Esophagus (tissue), 2 donors: ENCODE measurements at places on chromosomes 6 and 20. TPM values are rescaled to one million over a fixed set of nuclear protein-coding genes. Genes with fewer than 3 reads are reported as not detected.

Gene BPIFB3
- not detected for polyA plus RNA-seq

Gene SLC22A23
- polyA plus RNA-seq: 15.4 TPM

Gene SPAG4
- polyA plus RNA-seq: 3.8 TPM

Gene C6orf163
- 0.16 TPM for polyA plus RNA-seq

Gene SIRPB1
- 0.33 TPM for polyA plus RNA-seq

Gene COL20A1
- not detected for polyA plus RNA-seq

Gene SLC26A8
- 0.04 TPM for polyA plus RNA-seq

Gene PRR18
- polyA plus RNA-seq: not detected

Gene ENPP5
- 0.27 TPM for polyA plus RNA-seq

Gene CD24
- polyA plus RNA-seq: 1,326 TPM

Gene RAET1L
- polyA plus RNA-seq: 75.3 TPM

Gene SYNE1
- 7.1 TPM for polyA plus RNA-seq

Gene TNF
- polyA plus RNA-seq: 0.71 TPM

Gene MEI4
- not detected for polyA plus RNA-seq

Gene SPO11
- polyA plus RNA-seq: not detected

Gene ELOVL4
- 10.8 TPM for polyA plus RNA-seq

Gene XKR7
- not detected for polyA plus RNA-seq
